Activated CD4-positive, CD25-positive, alpha-beta regulatory T cell treated with anti-CD3 and anti-CD28 coated beads, Interleukin-2, amount 50 U/mL, for 24 hours (primary cell): ENCODE measurements at places on chromosomes 11 and 22.

- no peak for ATAC-seq
Observed at GRCh38 chr11:85725510-85726258, 39.7 kb upstream of the CCDC89 start.

DNA sequence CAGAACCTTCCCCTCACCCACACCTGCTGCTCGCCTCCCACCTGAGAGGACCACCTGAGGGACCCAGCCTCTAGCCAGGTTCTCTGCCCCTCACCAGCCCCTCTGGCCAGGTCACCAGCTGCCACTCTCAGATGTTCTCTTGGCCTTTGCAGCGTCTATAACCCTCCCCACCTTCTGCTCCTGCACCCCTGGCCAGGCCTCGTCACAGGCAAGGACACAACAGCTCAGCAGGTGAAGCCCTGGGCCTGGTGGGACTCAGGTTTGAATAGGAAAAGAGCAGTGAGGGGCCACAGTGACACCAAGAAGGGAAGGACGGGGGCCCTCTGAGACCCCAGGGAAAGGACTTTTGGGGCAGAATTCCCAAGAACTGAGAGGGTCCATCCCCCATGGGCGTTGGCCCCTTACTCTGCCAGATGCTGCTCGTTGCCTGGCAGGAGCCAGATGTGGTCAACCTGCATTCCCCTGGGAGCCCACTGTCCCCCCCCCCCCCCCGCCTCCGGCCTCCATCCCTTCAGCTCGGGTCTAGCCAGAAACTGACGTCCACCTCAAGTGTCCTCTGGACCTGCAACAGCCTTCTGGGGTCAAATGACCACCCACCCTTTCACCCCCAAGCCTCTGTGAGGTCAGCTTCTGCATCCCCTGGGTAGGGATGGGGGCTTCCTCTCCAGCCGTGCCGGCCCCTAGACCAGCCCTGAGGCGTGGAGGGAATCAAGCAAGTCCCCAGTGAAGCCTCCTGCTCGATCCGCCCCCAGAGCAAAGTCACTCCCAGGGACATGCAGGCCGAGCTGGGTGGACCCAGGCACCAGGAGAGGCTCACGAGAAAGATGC, 28.7 kb downstream of the SBF1 start:
- no peak for ATAC-seq

- no peak for ATAC-seq
Observed at GRCh38 chr11:94821439-94821838, 53.3 kb downstream of the AMOTL1 start.

DNA sequence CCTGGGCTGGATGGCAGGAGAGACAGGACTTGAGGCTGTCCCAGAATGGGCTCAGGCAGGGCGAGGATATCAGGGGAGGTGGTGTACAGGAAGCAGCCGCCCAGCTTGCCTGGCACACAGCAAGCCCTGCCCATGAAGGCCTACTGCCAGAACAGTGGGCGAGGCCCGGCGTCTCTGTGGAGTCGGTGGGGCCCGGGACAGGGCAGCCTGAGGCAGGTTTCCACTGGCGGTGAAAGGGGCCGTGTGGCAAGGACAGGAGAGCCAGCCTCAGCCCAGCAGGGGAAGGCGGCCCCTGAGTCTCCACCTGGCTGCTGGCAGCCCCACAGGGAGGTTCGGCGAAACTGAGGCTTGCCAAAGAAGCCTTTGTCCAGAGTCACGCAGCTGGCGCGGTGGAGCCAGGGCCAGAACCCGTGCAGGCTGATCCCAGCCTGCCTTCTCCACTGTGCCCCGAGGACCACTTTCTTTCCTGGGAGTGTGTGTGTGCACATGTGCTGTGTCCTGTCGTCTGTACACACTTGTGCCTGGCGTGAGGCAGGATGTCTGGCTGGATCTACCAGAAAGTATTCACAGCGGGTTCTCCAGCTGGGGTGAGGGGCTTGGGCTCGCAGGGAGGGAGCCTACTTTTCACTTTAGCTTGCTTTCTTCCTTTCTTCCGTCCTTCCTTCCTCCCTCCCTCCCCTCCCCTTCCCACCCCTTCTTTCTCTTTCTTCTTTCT, 1.2 kb downstream of the TSPO start:
- ATAC-seq, result peak; percentile 83

DNA sequence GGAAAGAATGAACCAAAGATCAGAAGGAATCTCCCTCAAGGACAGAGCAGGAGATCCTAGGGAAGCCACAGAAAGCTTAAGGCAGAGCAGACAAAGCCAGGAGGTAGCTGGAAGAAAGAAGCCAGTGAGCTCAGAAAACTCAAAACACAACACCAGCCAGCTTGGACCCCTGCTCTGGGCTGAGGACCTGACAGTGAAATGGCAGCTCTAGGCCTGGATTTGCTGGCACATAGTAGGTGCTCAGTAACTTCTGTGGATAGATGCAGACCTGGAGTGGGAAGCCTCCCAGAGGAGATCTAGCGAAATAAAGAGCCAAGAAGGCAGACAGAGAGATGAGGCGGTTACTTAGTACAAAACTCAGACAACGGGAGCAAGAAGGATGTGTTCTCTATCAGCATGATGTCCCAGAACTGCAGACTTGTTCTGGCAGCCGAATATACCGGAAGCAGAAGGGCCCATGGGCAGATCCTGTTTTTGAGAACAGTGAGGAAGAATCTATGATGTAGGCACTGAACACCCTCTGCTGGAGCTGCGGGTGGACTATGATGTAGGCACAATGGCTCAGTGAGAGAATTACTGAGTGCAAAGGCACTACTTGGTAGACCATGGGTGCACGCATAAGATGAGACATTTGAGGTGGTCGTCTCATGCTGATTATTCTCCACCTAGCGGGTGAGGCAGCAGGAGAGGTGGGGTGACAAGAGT, 4.8 kb downstream of the ROBO4 start:
- ATAC-seq, result no peak

GRCh38 chr22:49697047-49697446, 130.6 kb downstream of the BRD1 start:
- no peak for ATAC-seq

- ATAC-seq, result peak; percentile 21
Observed at GRCh38 chr11:9273376-9274336, 8.5 kb upstream of the DENND5A start.

GRCh38 chr11:22555881-22556280, 69.7 kb downstream of the FANCF start:
- no peak for ATAC-seq

DNA sequence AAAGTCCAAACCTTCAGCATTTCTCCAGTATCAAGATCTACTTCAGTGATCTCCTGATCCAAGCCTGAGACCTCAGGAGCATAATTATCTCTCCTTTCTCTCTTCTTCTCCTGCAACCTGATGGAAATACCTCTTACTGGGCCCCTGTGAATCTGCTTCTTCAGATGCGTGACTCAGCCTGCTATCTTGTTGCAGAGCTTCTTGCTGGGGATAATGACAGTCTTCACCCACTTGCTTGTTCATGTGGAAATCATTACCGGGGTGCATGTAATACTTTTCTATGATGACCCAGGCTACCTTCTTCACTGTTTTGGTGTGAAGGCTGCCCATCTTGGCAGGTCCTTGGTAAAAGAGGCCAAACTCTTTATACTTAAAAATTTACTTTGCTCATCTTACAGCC, 140.0 kb upstream of the POU2AF2 start:
- no peak for ATAC-seq

DNA sequence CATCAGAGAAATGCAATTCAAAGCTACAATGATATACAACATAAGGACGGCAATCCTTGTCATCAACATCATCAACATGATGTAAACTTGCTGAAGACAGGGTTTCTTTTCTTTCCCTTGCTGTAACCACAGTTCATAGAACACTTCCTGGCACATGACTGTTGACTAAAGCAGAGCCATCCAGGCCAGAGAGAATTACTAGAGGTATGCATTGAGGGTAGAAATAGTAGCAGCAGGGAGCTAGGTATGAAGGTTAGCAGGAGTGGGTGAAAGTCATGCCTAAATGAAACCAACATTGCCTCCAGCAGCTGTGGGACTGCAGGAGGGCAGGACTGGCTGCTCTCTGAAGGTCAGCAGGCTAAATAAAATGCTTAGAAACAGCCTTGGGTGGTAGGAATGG, 103.7 kb downstream of the LRRC32 start:
- ATAC-seq, result peak; percentile 56
